ENCODE measurements at places on chromosomes 6 and 20.

GRCh38 chr6:167968091-167968490 lies 29.4 kb upstream of the KIF25 start:
- no peak for DNase-seq

DNA sequence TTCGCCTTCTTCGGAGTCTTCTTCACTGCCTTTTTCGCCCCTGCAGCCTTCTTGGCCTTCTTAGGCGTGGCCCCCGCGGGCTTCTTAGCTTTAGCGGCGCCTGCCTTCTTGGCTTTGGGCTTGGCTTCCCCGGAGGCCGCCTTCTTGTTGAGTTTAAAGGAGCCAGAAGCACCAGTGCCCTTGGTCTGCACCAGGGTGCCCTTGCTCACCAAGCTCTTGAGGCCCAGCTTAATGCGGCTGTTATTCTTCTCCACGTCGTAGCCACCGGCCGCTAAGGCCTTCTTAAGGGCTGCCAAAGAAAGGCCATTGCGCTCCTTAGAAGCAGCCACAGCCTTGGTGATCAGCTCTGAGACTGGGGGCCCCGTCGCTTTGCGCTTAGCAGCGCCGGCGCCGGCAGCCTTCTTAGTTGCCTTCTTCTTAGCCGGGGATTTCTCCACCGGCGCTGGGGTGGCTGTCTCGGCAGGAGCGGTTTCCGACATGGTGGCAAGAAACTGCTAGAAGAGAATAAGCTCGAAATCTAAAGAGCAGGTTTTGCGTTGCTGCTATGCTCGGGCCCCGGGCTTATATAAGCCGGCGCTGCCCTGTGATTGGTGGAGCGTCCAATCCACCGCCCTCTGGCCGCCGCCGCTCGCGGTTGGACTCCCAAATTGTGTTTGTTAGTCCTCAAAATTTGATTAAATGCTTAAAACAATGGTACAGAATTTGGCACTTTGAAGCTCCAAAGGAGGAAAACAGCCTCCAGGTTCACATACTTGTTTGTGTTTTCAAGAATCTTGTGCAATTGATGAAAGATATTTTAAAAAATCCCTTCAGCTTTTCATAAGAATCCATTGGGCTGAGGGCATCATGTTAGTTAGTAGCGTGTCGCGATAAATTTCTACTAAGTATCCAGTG lies 44.9 kb downstream of the OR2B2 start:
- DNase-seq: peak; percentile 73

GRCh38 chr20:25017257-25017803 lies 24.8 kb upstream of the APMAP start:
- no peak for DNase-seq

- DNase-seq: no peak
Observed at GRCh38 chr20:59428441-59429205, 128.2 kb downstream of the EDN3 start.

- DNase-seq: no peak
Observed at GRCh38 chr6:35810971-35811698, 6.0 kb downstream of the LHFPL5 start.

- no peak for DNase-seq
Observed at GRCh38 chr6:147986846-147987245, 355.8 kb upstream of the SASH1 start.

DNA sequence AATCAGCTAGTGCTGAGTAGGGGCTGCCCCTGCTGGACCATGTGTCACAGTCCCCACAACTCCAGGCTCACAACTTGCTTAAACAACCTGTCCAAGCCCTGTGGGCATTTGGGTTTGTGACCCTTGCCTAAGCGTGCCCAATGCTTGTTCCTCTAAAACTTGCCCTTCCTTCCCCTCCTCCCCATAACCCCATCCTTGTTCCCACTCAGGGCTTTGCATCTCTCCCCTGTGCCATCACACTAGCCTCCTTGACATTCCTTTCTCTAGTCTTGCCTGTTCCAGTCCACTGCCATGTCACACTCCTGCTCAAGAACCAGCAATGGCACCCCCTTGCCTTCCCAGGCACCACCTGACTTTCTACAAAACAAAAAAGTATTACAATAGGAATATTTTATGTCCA lies 2.3 kb upstream of the DLGAP4 start:
- DNase-seq: no peak

- DNase-seq: no peak
Observed at GRCh38 chr20:60055740-60056139, 97.5 kb downstream of the CDH26 start.

- peak; percentile 81 for DNase-seq
Observed at GRCh38 chr20:63628246-63628975, 1.5 kb upstream of the GMEB2 start.

GRCh38 chr6:111782192-111782809 lies 91.0 kb downstream of the FYN start:
- no peak for DNase-seq

- DNase-seq: no peak
Observed at GRCh38 chr20:14829906-14830305, 492.5 kb upstream of the FLRT3 start.

DNA sequence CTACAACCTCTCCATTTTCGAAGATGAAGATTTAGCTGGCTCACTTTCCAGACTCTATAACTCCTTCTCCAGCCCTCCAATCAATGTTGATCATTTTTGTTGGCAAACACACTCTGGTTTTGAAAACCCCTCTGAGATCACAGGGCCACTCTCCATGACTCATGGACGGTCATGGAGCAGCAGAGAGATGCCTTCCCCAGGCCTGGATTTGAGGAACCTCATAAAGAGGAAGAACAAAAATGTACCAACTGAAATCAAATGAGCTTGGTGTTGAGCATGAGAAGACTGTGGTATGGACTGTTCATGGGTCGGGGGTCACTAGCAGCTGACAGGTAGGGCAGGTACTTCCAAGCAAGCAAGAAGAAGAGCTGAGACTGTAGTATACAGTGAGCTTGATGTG lies 112.8 kb upstream of the INSM1 start:
- DNase-seq: no peak

GRCh38 chr6:13624871-13625288 lies 9.7 kb downstream of the NOL7 start:
- DNase-seq: peak; percentile 27

- no peak for DNase-seq
Observed at GRCh38 chr6:34424200-34425131, 1.4 kb downstream of the RPS10 start.

- no peak for DNase-seq
Observed at GRCh38 chr20:33963751-33964150, 30.0 kb upstream of the RALY start.

GRCh38 chr6:166556863-166557322 lies 29.6 kb downstream of the RAMACL start:
- peak; percentile 56 for DNase-seq

- no peak for DNase-seq
Observed at GRCh38 chr6:164665328-164665727, 644.1 kb downstream of the C6orf118 start.

DNA sequence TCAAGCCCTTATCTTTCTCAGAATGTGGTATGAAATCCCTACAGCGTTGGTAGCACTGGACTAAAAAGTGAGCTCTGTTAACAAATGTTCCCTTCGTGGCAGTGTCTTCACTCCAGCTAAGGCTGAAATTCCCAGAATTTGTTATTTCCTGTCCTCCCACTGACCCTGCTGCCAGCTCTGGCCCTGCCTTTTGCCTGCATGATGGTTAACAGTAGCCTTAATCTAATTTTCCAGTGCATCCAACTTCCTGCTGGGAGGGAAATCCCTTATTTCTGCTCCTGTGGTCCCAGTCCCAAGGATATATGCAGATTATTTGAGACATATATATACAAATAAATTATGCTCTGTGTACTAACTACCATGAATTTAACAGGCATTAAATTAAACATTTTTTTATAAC lies 157.2 kb upstream of the CARMIL1 start:
- DNase-seq: peak; percentile 26

GRCh38 chr6:70520575-70520974 lies 46.2 kb upstream of the SDHAF4 start:
- peak; percentile 2 for DNase-seq

GRCh38 chr6:87908978-87909811 lies 138.4 kb upstream of the SPACA1 start:
- no peak for DNase-seq

- DNase-seq: no peak
Observed at GRCh38 chr20:49785149-49785851, 27.3 kb upstream of the SLC9A8 start.

- DNase-seq: peak; percentile 95
Observed at GRCh38 chr20:40962733-40963504, 65.7 kb upstream of the TOP1 start.

DNA sequence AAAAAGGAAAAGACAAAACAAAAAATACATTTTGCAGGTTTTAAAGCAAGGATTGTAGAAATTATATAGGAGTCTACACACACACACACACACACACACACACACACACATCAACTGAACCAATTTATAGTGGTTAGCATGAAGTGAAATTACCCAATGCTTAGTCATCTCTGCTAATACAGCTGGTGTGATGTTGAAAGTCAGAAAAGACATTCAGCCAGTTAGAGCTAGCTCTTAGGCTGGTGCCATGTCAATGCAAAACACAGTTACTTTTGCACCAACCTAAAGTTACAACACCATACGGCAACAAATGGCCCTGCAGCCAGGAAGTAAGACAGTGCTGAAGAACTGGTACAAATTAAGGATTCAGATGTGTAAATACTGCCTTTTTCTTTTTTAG lies 15.2 kb downstream of the FAM210B start:
- DNase-seq: peak; percentile 70

Measured in HTR-8/SVneo (cell line).